ENCODE measurements at places on chromosomes 5 and 9.
A peak's percentile ranks its signal among the peaks of the same experiment; 100 is the strongest.

DNA sequence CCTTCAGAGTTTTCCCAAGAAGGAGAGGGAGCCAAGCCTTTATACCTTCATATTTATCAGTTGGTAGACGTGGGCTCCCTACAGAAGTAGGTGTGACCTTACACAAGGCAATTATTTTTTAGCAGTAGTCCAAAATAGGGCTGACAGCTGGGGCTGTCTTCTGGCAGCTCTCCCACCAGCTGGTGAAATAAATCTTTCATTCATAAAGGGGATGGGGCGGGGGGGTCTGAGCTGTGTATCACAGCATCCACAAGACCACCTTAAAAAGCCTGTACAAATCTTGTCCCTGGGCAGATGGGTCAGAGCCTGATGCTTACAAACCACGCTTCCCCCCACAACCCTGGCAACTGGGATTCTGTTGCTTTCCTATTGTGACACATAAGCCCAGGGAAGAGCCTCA, 19.7 kb downstream of the CSF2 start:
- no peak for DNase-seq

- DNase-seq: no peak
Measured at GRCh38 chr9:2758162-2758897, 41.0 kb downstream of the KCNV2 start.

DNA sequence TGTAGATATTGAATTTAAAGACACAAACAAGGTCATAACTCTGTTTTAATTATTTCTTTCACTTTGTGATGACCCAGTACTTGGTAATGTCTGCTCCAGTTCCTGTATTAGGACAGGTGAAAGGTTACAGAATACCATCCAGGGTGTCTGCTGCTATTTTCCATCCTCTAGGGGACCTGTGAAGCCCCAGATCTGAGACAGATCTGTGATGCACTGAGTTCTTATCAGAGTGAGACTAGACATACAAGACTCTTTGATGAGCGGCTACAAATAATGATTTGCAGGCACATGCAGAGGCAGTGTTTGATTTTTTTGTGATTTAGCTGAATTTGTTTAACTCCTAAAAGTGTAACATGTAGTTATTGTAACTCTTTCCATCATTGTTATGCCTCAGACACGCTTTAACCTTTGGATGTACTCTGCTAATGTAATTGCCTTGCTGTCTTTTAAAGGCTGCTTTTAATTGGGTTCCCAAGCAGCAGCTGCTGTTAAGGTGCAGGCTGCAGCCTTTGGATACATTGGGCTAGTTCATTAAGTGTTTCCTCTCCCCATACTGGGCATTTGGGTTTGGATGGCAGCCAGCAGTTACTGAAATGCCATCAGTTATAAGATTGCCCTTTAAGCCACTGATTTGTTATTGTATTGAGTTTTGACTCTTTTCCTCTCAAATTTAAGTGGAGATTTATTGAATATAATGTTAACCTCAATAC, 63.3 kb downstream of the RASGRF2 start:
- no peak for DNase-seq

DNA sequence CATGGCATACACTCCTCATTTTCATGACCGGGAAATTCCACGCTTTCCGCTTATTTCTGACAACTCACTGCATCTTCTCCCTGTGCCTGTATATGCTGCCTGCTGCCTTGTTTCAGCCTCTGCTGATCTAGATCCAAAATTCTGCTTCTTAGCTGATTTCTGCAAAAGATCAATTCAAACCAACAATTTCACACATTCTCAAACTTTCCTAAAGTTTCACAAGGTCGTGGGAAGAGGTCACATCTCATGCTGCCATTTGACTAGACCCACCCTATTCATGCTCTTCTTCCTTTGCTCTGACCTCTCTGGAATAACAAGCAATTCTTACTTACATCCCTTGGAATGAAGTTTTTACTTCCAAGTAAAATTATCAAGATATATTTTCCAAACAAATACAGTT, 84.5 kb downstream of the TMEM167A start:
- DNase-seq: no peak

GRCh38 chr5:177427919-177428573, 1.6 kb downstream of the GRK6 start:
- DNase-seq: no peak

DNA sequence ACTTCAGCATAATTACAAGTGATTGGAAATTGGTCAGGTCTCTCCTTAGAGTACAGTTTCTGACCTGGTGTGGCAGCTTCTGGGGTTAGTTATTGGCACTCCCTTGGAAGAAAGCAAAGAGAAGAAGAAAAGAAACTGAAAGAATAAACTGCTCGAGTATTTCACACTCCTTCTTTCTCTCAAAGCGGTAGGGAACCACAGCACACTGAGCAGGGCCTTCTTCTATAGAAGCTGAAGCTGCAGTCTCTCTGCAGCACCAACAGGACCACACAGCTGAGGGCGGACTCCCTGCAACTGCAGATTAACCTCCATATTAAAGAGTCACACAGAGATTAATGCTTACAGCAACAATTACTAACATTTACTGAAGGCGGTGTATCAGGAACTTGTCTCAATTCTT, 152.0 kb downstream of the TRPM6 start:
- DNase-seq: peak; percentile 25

DNA sequence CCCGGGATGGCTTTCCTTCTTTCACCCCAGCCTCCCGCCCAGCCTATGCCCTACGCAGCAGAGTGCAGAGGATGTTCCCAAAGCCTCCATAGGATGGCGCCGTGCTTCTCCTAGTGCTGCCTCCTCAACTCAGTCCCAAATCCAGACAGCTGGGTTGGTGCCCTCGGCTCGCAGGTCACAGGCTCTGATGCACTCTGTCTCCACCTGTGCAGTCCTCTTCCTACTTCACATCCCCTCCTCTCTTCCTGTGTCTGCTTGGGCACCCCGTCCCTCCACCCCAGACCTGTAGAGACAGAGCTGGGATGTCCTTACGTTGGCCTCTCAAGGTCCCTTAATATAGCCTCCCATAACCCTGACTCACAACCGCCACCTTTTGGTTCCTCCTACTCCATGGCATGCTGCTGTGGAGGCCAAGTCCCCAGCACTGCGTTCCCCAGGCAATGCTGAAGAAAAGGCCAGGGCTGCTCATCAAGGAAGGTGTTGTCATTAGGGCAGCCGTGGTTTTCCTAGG, 314.4 kb downstream of the GADD45G start:
- no peak for DNase-seq

- DNase-seq: no peak
Measured at GRCh38 chr5:140298183-140298601, 4.7 kb downstream of the PFDN1 start.

DNA sequence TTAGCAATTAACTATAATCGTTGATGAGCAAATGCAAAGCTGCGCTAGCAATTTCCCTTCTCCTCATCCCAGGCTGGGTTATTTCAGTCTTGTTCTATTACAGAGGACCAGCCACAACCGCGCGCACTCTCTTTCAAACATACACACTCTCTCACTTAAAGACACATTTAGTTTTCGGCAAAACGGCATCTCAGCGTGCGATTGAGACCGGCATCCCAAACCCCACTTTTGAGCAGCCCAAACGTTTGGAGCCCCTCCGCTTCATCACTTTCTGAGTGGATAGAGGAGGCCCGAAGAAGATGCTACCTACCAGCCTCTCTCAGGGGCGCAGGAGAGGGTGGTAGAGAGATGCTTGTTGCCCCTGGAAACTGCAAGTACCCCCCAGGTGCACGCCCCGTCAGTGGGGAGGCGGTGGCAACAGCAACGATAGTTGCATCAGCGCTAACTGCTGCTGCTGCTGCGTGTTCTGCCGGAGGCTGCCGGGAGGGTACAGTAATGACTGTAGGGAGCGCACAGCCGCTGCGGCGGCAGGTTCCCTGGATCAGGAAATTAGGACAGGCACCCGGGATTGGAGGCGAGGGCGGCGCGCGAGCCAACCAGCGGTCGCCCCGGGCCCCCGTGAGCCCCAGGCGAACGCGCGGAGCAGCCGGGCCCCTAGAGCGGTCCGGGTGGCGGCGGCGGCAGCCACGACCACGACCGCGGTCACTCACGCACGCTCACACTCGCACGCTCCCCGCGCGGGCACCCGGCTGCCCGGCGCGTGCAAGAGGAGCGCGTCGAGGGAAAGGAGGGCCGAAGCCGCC, 467 bp upstream of the VLDLR start:
- peak; percentile 88 for DNase-seq

GRCh38 chr9:81578606-81579005, 110.7 kb downstream of the TLE1 start:
- DNase-seq: no peak

GRCh38 chr5:177446200-177447065, at the start of gene PRR7:
Gene PRR7 (plus strand): TSS chr5:177446814. CDS start chr5:177455068, 8,254 bp downstream.
- peak; percentile 73 for DNase-seq

DNA sequence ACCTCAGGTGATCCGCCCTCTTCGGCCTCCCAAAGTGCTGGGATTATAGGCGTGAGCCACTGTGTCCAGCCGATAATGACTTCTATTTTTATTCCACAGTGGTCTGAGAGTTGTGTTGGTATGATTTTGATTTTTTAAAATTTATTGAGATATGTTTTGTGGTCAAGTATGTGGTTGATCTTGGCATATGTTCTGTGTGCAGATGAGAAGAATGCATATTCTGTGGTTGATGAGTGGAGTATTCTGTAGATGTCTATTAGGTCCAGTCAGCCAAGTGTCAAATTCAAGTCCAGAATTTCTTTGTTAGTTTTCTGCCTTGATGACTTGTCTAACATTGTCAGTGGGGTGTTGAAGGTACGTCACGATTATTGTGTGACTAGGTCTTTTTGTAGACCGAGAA, 338.2 kb upstream of the TARS1 start:
- no peak for DNase-seq

DNA sequence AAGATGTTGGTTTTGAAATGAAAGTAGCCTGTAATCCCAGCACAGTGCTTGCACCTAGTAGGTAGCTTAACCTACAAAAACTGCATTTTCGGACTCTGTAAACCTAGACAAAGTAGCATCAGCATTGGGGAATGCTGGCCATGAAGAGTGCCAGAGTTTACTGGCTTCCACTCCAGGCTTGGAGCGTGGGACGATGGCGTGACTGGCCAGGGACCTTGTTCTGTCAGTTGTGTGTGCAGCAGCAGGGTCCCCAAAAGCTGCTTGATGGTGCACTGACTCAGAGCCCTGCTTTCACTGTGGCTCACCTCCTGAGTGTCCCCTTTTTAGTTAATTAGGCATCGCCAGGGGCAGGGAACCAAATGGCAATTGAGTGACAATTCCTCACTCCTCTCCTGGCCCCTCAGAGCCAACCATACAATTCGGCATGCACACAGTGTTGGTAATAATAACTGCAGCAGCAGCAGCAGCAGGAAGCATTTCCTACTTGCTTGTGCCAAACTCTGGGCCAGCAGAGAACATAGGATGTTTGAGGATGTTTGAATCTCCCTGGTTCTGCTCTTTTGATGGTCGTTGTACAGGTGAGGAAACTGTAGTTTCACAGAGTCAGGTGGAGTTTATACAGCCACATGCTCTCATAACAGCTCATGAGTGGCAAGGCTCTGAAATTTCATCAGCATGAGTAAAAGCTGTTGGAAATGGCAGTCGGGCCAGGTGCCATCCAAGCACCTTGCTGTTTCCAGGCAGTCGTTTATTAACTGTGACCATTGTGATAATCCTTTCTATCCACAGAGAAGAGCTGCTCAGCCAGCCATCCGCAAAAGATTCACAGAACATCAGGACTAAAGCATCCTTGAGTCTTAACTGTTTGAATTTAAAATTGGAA, 4.2 kb downstream of the UBE2QL1 start:
- no peak for DNase-seq

DNA sequence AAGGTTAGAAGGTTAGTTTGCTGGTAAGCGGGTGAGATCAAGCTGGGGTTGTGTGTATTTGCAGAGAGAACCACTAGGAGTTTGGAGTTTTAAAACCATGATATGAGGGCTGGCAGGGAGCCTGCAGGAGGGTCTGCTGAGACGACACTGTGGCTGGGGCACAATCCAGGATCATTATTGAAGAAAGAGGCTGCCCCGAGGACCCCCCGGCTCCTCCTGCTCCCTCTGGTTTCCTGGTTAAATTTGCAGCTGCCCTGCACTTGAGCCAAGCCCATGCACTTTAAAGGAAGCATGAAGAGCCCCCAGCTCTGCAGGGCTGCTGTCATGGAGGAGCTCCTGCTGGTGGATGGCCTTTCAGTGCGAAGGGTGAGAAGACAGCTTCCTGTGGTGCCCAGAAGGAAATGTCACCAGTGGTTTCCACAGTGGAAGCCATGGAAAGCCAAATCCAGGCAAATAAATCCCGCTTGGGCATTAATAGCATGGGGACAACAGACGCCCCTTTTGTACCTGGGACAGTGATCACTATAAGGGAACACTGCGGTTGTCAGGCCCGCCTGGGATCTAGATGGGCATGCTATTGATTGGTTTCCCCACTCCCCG, 140.7 kb downstream of the NSG2 start:
- DNase-seq: no peak

- DNase-seq: no peak
Measured at GRCh38 chr9:34409154-34409553, 32.5 kb upstream of the MYORG start.

GRCh38 chr9:97348871-97349270, 41.4 kb downstream of the CCDC180 start:
- no peak for DNase-seq

- no peak for DNase-seq
Measured at GRCh38 chr9:7906783-7907550, 107.4 kb upstream of the DMAC1 start.
